Neural crest cell (in vitro differentiated cells): ENCODE measurements at places on chromosomes 6 and 20.

DNA sequence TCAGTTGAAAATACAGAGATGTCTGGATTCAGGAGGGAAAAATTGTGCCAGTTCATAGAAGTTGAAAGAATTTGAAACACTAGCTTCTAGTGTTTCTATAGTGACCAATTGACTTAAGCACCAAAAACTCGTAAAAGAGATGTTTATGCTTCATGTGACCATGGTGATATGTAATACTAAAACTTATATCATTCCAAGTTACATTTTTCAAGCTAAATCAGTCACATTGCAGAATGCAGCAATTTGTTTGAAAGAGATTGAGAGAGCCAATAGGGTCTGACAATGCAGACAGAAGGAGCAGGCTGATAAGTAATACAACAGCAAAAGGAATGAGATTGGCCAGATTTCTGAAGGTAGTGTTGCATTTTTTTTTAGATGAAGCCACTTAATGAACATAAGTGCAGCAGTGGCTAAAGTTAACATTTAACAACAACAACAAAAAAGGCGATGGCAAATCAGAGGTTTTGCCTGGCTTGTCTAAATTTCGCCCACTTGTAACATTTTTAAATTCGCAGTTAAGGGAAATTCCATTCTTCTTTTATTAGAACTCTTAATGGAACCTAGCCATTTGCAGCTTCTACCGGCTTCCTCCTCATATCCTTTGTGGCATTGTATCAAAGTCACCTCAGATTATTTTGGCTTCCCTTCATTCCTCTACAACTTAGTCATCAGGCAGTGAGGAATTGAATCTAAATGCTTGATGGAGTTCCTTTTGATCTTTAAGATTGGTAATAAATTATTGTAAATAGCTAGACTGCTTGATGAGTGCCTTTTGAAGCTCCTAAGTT lies 484.0 kb upstream of the SOX4 start:
- DNase-seq: no peak

- DNase-seq: peak; percentile 3
Observed at GRCh38 chr6:151325075-151326050, 66.0 kb downstream of the ZBTB2 start.

DNA sequence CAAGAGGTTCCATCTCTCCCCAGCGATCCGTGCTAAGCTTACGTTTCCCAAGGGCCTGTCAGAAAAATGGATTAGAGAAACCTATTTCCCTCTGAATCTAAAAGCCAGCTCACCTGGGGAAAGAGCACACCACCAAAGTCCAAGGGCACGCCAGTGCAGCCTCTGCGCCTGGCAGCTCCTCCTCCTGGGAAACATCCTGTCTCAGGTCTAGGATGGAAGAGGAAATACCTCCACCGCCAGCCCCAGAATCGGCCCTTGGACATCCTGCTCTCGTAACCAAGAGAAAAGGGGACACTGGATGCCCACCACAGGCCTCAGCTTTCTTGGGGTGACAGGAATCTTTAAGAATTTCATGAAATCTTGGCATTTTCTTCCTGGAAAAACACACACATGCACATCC lies 18.7 kb downstream of the RAMACL start:
- DNase-seq: no peak

DNA sequence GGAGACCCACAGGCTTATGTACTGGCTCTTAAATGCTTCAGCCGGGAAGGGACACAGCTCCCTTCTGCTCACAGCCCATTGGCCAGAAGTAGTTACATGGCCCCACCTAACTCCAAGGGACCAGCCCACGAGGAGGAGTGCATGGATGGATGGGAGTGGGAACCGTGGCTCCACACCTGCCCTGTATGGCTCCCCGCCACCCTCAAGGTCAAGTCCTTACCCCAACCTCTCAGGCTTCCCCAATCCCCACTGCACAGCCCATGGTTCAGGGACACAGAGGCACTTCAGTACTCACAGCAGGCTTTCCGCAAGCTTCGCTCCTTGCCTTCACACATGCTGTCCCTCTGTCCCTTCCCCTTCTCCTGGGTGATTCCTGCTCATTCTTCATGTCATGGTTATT lies 137.9 kb upstream of the KCNG1 start:
- DNase-seq: no peak
